ENCODE measurements at places on chromosomes 16 and 17.

DNA sequence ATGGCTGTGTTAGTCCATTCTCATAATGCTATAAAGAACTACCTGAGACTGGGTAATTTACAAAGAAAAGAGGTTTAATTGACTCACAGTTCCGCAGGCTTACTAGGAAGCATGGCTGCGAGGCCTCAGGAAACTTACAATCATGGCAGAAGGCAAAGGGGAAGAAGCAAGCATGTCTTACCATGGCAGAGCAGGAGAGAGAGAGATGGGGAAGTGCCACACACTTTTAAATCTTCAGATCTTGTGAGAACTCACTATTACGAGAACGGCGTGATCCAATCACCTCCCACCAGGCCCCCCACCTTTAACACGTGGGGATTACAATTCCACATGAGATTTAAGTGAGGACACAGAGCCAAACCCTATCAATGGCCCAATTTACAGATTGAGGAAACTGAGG is 96.5 kb downstream of the SDK2 start:
- no peak for DNase-seq

GRCh38 chr16:59385491-59385890 is 651.4 kb upstream of the GOT2 start:
- no peak for DNase-seq

DNA sequence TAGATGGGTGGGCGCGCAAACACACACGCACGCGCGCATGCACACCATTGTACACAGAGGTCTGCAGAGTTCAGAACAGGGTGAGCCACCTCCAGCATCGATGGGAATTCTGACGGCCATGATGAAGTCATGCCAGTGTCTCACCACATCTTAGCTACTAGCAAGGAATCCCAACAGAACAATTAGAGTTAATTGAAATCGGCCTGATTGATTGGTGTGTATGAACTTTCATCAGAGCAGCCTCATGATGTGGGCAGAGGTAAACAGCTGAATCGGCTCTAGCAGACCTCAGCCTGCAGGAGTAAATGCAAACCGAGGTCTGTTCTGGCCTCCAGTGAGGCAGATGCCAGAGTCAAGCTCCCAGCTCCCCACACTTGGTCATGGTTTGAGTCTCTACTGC is 200.6 kb downstream of the CBLN1 start:
- no peak for DNase-seq

DNA sequence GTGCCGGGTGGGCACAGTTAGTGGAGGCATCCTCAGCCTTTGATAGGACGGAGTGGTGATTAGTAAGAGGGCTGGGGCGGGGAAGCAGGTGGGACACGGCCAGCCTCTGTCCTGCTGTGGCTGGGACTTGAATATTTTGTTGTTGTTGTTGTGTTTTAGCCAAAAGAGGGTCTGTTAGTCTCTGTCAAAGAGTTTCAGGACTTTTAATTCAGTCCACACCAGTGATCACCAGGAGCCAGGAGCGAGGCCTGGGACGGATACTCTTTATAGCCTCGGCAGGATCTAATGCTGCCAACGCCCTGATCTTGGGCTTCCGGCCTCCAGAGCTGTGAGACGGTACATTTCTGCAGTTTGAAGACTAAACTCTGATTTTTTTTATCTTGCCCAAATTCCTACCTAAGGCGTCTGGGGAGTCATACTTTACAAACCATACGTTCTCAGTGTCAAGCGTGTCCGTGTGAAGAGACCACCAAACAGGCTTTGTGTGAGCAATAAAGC is 2.9 kb upstream of the RNF213 start:
- no peak for DNase-seq

- no peak for DNase-seq
Observed at GRCh38 chr17:67751101-67752074, 33.7 kb downstream of the NOL11 start.

GRCh38 chr16:68370581-68371275 is 59.9 kb downstream of the PRMT7 start:
- no peak for DNase-seq

GRCh38 chr17:13365331-13365730 is 236.4 kb downstream of the HS3ST3A1 start:
- no peak for DNase-seq

DNA sequence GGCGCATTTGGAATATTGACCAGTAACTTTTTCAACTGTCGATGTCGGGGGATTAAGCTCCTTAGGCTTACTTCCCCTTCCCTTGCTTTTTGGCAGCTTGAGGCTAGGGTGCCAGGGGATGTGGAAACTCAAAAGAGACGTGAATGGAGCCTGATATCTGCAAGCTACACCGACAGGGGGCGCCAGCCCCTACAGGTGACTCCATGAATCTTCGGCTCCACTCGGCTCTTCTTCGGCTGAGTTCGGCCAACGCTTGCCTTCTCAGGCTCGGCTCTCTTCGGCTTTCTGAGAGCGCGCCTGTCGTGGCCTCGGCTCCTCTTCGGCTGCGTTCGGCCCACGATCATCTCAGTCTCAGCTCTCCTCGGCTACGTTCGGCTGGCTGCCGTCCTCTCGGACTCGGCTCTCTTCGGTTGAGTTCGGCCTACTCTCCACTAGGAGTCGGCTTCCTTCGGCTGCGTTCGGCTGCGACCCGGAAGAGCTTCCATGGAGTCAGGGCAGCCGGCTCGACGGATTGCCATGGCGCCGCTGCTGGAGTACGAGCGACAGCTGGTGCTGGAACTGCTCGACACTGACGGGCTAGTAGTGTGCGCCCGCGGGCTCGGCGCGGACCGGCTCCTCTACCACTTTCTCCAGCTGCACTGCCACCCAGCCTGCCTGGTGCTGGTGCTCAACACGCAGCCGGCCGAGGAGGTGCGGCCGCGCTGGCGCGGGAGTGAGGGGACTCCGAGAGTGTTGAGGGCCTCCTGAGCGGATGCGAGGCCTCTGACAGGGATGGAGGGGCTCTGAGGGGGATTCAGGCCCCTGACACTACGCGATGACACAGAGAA is at the start of gene ERCC4:
Gene ERCC4 (plus strand): TSS at position 472 of the 827 bp plus-strand sequence. CDS start 12 bp downstream, at position 484.
- DNase-seq = peak; percentile 100

GRCh38 chr17:19873346-19873745 is 5.6 kb upstream of the ULK2 start:
- DNase-seq = no peak

DNA sequence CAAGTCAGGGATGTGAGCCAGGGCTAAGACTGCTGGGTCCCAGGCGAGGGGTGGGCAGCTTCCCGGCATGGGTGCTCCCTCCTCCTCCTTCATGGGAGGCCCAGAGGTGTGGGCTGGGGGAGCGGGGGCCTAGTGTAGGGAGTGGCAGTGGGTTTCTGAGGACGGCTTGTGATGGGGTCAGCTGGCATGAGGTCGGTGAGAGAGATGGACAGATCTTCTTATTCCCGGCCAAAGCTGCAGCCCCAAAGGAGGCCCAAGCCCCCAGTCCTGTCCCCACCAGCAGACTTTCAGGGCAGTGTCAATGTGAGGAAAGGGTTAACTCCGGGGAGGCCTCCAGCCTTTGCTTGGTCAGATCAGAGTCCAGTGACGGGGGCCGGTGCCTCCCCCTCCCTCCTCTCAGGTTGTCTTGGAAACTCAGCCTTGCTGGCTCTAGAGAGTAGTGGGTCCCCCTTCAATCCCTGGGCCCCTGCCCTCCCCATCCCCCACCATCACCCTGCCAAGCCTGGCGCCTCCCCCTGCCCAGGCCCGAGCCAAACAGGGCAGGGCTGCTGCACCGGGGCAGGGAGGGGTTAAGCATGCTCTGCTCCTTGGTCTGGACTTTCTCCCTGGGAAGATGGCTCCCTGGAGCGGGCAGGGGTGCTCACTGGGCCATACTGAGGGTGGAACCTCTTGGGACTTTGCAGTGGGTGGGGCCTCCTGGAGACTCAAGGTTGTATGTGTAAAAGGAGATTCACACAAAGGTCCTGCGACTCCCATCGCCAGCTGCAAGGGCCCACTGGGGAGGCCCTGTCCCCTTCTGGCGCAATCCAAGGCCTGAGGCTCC is 12.4 kb downstream of the NAT9 start:
- DNase-seq = no peak

DNA sequence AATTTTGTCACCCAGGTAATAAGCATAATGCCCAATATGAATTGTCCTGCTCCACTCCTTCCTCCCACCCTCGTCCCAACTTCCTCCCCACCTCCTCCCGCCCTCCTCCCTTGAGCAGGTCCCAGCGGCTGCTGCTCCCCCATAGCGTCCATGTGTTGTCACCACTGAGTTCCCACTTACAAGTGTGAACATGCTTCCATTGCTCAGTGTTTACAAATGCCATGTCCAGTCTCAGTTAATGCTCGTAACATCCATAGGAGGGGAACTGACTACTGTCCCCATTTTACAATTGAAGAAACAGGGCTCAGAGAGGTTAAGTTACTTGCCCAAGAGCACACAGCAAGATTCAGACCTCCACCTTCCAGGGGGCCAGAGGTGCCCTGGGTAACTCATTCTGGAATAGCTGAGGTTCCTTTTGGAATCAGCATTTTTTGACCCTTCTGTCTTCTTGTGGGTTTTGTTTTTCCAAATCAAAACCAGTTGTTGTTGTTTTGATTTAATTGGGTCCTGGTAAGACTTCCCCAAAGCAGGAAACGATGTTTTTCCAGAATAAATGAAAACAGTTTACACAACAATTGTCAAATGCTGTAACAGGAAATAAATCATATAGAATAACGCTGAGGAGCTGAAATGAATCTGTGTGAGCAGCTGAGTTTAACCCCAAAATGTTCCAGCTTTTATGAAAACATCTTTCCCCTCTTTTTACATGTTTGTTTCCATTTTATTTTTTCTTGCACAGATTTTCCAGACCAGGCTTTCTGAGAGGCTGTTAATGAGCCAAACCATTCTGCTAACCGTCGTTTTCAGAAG is 73.9 kb downstream of the ZDHHC7 start:
- no peak for DNase-seq

- no peak for DNase-seq
Observed at GRCh38 chr17:47318197-47318918, 5.4 kb upstream of the EFCAB13 start.

DNA sequence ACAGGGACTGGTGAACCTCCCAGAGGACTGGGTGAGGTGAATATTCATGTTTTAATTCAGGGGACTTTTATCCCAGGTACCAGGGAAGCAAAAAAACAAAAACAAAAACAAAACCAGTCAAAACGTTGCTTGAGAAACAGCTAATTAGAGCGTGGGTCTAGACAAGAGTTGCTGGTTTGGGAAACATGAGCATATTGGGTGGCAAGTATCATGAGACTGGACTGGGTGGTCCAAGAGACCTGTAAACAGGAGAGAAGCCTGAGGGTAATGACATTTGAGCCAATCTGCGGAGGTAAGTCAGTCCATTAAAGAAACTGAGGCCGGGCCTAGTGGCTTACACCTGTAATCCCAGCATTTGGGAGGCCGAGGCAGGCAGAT is 11.5 kb upstream of the BPTF start:
- DNase-seq = no peak

DNA sequence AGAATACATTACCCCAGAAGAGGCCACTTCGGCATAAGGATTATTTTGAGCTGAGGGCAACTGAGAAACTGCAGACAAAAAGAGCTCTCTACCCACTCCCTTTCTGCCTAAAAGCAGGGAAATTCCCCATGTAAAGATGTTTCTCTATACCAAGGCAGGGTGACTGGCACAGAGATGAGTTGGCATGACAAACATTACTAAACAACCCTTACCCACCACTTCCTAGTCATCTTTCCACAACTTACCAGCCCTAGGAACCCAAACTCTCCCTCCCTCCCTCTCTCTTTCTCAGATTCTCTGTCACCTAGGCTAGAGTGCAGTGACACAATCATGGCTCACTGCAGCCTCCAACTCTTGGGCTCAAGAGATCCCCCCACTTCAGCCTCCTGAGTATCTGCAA is 68.6 kb downstream of the EMP2 start:
- no peak for DNase-seq

DNA sequence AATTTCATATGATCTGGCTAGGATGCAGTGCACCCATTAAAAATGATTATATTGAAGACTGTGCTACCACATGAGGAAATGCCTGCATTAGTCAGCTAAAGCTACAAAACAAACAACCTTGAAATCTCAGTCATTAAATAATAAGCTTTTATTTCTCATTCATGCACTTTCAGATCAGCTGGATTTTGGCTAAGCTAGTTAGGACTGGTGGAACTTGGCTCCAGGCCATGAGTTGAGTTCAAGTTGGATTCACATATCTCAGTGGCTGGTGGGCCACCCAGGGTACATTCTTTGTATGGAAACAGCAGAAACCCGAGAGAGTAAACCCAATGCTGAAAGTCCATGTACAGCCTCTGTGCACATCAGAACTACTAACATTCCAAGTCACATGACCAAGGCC is 6.4 kb upstream of the SLFN12L start:
- no peak for DNase-seq

- DNase-seq = no peak
Observed at GRCh38 chr16:287298-287811, 4.4 kb downstream of the PDIA2 start.

DNA sequence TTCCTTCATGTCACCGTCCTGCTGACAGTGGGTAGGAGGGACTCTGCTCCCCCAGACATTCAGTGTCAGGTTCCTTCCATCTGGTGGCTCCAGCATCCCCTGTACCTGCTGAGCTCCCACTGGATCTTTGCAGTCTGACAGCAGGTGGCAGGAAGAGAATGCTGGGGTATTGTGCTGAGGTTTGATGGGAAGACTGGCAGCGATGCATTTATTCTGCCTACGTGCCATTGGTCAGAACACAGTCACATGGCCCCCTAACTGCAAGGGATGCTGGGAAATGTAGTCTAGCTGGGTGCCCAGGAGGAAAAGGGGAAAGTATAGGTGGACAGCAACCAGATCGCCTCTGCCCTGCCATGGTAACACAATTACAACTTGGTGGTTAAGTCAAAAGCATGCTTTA is 44.4 kb downstream of the IRX3 start:
- no peak for DNase-seq

GRCh38 chr17:78789663-78790181 is 7.6 kb upstream of the CYTH1 start:
- peak; percentile 47 for DNase-seq

GRCh38 chr16:24966634-24967033 is 48.5 kb downstream of the ARHGAP17 start:
- no peak for DNase-seq

DNA sequence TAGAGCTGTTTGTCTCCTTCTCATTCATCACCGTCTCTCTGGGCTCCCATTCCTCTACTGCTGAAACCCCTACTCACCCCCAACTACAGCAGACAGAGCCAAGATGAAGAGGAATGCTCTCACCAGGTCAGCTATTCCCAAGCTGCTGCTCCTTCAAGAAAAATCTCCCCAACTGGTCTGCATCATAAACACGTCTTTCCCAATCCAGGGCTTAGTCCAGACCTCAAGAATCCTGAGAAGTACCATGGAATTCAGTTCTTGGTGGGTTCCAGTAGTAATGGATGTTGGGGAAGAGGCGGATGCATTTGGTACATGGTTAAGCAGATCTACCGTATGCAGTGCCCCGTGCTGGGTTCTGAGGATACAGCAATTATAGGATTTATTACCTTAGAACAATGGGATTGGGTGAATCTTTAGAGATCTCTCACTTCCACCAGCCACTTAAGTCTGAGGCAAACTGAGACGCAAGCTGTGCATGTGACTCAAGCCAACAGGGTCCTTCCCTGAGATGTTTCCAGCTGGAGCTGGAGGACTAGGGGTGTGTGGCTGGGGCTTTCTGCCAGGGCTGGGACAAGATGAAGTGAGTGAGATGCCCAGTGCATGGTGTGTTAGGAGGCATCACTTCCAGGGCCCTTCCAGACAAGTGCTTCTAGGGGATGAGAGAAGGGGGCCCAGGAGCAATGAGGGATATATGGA is 232.7 kb upstream of the CDH5 start:
- no peak for DNase-seq

- DNase-seq = no peak
Observed at GRCh38 chr16:53611179-53611696, 92.4 kb downstream of the RPGRIP1L start.

Measured in amniotic stem cell (primary cell).